ENCODE measurements at places on chromosomes 7 and 10. TPM values are rescaled to one million over a fixed set of nuclear protein-coding genes. Genes with fewer than 3 reads are reported as not detected.

DNA sequence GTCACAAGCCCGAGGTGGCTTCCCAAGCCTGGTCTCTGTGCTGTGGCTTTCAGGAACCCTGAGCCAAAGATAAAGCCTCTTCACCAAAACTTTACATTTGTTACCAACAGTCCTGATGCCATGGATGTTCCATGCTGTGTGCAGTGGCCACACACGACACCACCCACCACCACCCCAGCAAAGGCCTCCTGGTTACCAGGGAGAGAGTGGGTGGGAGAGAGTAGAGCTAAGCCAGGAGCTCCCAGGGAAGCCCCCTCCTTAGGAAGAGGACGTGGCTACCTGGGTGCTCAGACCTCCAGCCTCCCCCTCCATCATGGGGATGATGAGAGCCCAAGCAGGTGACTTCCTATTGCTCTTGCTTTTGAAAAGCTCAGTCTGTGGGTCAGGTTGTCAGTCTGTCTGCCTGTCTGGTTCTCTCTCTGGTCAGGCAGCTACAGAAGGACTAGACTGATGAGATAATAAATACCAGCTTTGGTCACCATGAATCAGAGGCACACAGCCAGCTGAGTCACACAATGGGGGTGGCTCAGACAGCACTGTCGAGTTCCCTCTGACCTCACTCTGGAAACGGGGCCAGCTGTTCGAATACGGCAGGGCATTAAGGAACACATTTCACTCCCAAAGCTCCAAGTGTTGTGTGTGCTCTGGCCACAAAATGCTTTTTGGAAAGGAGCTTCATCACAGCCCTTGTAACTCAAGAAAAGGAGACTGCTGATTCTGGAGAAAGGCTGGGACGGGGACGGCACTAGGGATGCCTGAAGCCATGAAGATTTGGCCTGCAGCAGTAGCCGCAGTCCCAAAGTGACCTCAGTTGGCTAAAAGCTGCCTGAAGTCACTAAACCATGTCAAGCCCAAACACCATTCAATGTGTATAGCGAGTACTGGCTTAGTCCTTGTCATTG lies 166.0 kb downstream of the FANK1 start:
- H3K27ac ChIP-seq = no peak overlapping the region
- peaks cover 2% of the 10 kb centered on the region for H3K27me3 ChIP-seq
- no peaks in the 10 kb centered on the region for H3K4me1 ChIP-seq
- DNase-seq = no peak
- H3K36me3 ChIP-seq = no peaks in the 10 kb centered on the region

DNA sequence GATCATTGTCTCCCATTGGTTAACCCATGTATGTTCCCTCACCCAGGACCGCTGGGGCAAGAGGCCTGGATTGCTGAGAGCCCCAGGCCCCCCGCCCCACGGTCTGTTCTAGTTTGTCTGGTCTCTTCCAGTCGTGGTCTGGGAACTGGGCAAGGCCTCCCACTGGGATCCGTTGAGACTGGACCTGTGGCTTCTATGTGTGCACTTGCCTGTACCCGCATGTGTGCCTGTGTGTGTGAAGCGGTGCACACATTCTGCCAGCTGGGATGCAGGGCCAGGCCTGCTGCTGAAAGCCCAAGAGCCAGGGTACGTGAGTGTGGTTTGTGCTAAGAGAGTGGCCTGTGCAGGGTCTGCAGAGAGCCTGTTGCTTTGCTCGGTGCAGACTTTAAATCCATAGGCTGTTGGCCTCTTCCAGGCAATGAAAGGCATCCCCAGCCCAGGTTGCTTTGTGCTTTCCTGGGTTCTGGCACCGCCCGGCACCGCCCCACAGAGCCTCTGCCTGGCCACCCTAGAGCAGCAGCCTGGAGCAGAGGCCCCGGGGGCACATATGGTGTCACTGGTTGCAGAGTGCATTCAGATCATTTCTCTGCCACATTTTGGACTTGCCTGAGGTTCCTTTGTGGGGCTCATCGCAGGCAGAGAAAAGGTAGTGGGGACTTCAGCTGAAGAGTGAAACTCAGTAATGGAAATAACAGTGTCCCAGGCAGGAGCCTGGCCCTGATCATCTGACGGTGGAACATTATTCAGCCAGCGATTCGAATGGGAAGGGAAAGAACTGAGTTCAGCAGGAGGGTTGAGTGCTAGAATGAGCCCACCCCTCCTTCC lies 215.5 kb downstream of the GLRX3 start:
- no peak overlapping the region for H3K4me3 ChIP-seq
- H3K4me1 ChIP-seq = no peaks in the 10 kb centered on the region
- H3K36me3 ChIP-seq = no peaks in the 10 kb centered on the region
- H3K27ac ChIP-seq = no peak overlapping the region
- no peak for DNase-seq

GRCh38 chr10:74328388-74328787 lies 177.4 kb downstream of the ADK start:
- no peak overlapping the region for H3K27ac ChIP-seq
- H3K4me1 ChIP-seq = no peaks in the 10 kb centered on the region
- peaks cover 11% of the 10 kb centered on the region for H3K36me3 ChIP-seq
- no peak for DNase-seq
- no peaks in the 10 kb centered on the region for H3K27me3 ChIP-seq

GRCh38 chr10:99484626-99485581 lies 47.8 kb upstream of the NKX2-3 start:
- no peak for DNase-seq
- no peak overlapping the region for H3K4me3 ChIP-seq
- H3K27me3 ChIP-seq = peaks cover 18% of the 10 kb centered on the region
- no peaks in the 10 kb centered on the region for H3K4me1 ChIP-seq
- H3K36me3 ChIP-seq = no peaks in the 10 kb centered on the region

MYL7 gene
- not detected for total RNA-seq

DNA sequence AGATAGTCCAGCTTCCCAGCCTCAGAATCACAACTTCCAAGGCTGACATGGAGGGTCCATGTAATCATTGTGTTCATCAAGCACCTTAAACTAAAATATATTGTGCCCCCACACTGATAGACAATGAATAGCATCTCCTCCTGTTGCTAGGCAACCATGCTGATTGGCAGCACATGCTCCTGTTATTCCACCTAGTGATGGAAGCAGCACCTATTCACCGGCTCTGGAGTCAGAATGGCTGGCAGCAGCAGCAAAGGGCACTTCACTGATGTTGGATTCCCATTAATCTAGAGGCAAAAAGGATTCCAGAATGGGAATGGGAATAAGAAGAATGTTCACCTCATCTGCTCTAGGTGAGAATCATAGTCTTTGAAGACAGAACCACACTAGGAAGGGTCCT lies 55.0 kb downstream of the RELN start:
- no peaks in the 10 kb centered on the region for H3K27me3 ChIP-seq
- DNase-seq = no peak
- H3K4me1 ChIP-seq = no peaks in the 10 kb centered on the region

- no peaks in the 10 kb centered on the region for H3K36me3 ChIP-seq
- DNase-seq = no peak
- no peak overlapping the region for H3K27ac ChIP-seq
- no peak overlapping the region for H3K4me3 ChIP-seq
- peaks cover 2% of the 10 kb centered on the region for H3K27me3 ChIP-seq
- no peaks in the 10 kb centered on the region for H3K4me1 ChIP-seq
These were observed 82.0 kb upstream of the GTF2IRD1 start for GRCh38 chr7:74371381-74372341.

GRCh38 chr7:47338026-47338425 lies 243.9 kb downstream of the TNS3 start:
- no peak overlapping the region for H3K27ac ChIP-seq
- no peaks in the 10 kb centered on the region for H3K27me3 ChIP-seq
- no peak for DNase-seq
- no peak overlapping the region for H3K4me3 ChIP-seq
- no peaks in the 10 kb centered on the region for H3K36me3 ChIP-seq

DNA sequence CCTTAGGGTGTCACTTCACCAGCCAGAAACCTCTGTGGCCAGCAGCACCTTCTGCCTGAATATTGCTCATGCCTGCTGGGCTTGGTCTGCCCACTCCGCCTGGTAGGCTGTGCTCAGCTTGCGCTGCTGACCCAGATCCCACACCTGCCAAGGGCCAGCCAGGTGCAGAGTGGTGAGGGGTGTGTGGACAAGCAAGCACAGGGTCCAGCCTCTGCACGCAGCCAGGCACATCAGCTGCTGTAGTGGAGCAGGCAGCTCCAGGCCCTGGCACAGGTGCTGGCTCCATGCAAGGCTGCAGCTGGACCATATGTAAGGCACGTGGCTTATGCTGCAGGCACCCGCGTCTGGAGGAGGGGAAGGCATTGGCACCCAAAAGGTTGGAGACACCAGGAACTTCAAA lies 567.4 kb downstream of the INHBA start:
- H3K36me3 ChIP-seq = no peaks in the 10 kb centered on the region
- no peaks in the 10 kb centered on the region for H3K27me3 ChIP-seq

DNA sequence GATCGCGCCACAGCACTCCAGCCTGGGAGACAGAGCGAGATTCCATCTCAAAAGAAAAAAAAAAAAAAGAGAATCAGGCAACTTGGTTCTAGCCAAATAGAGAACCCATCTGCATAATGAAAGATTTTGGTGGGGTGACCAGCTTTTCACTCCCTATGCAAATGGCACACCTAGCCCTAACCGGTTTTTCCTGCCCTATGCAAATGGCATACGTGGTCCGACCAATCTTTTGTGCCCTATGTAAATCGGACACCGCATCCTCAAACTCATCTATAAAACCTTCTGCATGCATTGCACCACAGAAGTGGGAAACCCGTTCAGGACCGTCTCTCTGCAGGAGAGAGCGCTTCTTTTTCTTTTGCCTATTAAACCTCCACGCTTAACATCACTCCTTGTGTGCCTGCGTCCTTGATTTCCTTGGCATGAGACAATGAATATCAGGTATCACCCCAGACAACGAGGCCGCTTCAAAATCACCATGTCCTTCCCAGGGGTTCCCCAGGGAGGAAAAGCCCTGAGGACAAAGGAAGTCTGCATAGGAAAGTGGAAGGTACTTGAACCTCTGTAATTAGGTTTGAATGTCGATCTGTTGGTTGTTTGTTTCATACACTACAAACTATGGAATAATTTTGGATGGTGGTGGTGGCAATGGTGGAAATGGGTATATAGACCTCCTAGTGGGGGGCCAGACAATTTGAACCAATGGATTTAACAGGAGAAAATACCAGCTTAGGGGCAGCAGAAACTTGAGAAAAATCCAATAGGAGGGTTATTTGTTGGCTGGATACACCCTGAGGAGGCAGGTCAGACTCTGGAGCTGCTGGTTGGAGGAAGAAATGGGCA lies 396.2 kb downstream of the TYW1 start:
- no peaks in the 10 kb centered on the region for H3K4me1 ChIP-seq
- H3K27me3 ChIP-seq = no peaks in the 10 kb centered on the region
- H3K27ac ChIP-seq = no peak overlapping the region
- DNase-seq = no peak
- H3K36me3 ChIP-seq = no peaks in the 10 kb centered on the region

- H3K4me1 ChIP-seq = no peaks in the 10 kb centered on the region
- H3K27ac ChIP-seq = no peak overlapping the region
- no peak overlapping the region for H3K4me3 ChIP-seq
- no peak for DNase-seq
These were observed 108.3 kb downstream of the TNS3 start for GRCh38 chr7:47473499-47474210.

HILPDA gene
- 53.7 TPM for total RNA-seq

DNA sequence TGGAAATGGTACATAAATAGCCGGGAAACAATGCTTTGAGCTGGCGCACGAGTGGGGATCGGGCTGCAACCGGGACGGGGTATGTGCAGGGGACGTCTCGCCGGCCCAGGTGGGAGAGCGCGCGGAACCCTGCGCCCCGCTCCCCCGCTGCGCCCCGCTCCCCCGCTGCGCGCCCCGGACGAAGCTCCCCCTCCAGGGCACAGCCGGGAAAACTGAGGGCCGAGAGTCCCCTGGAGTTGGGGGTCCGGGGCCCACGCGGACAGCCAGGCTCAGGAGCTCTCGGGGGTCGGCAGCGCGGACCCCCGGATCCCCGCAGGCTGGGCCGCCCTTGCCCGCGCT lies 514 bp downstream of the RADIL start:
- no peak for DNase-seq
- no peaks in the 10 kb centered on the region for H3K36me3 ChIP-seq
- H3K4me1 ChIP-seq = peaks cover 8% of the 10 kb centered on the region
- peaks cover 26% of the 10 kb centered on the region for H3K27me3 ChIP-seq

ZNF37A gene
- total RNA-seq = 30.3 TPM

GRCh38 chr10:72953687-72954086 lies 919 bp downstream of the PLA2G12B start:
- no peak for DNase-seq
- H3K4me3 ChIP-seq = no peak overlapping the region
- peaks cover 8% of the 10 kb centered on the region for H3K27me3 ChIP-seq
- H3K27ac ChIP-seq = no peak overlapping the region

GRCh38 chr7:133530682-133531081 lies 277.8 kb downstream of the EXOC4 start:
- no peaks in the 10 kb centered on the region for H3K36me3 ChIP-seq
- no peak overlapping the region for H3K4me3 ChIP-seq
- no peak overlapping the region for H3K27ac ChIP-seq
- no peaks in the 10 kb centered on the region for H3K27me3 ChIP-seq
- no peak for DNase-seq

DNA sequence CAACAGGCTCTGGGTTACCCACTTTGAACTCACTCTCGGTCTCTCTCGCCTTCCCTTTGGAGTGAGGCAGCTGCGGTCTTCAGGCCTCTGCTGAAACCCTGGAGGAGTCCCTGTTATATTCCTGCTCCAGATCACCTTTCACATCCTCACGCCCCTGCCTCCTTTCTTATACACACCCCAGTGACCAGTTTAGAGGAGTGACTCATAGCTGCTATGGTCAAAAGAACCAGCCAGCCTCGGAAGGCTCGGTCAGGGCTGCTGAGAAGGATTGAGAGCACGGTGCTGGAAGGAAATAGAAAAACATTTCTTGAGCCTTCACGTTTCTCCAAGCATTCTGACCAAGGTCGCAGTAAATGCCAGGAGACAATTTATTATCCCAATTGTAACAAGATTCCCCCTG lies 28.3 kb upstream of the SVOPL start:
- H3K27ac ChIP-seq = no peak overlapping the region
- H3K36me3 ChIP-seq = no peaks in the 10 kb centered on the region
- peaks cover 6% of the 10 kb centered on the region for H3K27me3 ChIP-seq
- H3K4me3 ChIP-seq = no peak overlapping the region
- H3K4me1 ChIP-seq = peaks cover 9% of the 10 kb centered on the region

PLXNA4 gene
- total RNA-seq = 0.15 TPM

DNA sequence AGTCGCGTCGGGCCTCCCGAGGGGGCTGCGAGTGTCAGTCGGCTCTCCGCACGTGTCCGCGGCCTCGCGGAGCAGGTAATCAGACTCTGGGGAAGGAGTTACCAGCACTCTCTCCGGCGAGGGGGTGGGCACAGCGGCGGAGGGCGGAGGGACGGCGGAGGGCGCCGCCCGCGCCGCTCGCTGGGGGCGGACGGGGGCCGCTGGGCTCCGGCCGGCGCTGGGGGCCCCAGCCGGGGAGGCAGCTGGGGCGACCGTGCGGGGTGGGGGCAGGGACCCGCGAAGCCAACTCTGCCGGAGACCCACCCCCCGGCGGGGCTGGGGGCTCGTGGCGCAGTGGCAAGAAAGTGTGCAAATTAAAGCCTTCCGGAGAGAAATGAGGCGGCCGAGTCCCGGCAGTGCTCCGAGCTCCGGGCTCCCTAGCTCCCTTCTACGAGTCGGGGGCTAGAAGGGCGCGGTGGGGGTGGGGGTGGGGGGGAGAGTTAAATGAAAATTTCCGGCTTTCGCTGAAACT lies at the start of gene CDK6:
TSS of gene CDK6 (minus strand) at position 85 of the 511 bp plus-strand sequence. CDS start 3,250 bp downstream, outside the sequence.
- H3K27ac ChIP-seq = peak within 1 kb of the TSS; percentile 95
- H3K4me1 ChIP-seq = peaks cover 41% of the 10 kb centered on the region
- H3K36me3 ChIP-seq = peaks cover 26% of the 10 kb centered on the region
- peaks cover 5% of the 10 kb centered on the region for H3K27me3 ChIP-seq
- peak within 1 kb of the TSS; percentile 97 for H3K4me3 ChIP-seq
- DNase-seq = peak; percentile 63

GRCh38 chr10:90925079-90926029 lies 4.5 kb upstream of the ANKRD1 start:
- H3K27me3 ChIP-seq = peaks cover 21% of the 10 kb centered on the region
- H3K27ac ChIP-seq = no peak overlapping the region
- no peak overlapping the region for H3K4me3 ChIP-seq
- no peak for DNase-seq

ABCA13 gene
- not detected for total RNA-seq
